ENCODE measurements at places on chromosomes 4 and X.

DNA sequence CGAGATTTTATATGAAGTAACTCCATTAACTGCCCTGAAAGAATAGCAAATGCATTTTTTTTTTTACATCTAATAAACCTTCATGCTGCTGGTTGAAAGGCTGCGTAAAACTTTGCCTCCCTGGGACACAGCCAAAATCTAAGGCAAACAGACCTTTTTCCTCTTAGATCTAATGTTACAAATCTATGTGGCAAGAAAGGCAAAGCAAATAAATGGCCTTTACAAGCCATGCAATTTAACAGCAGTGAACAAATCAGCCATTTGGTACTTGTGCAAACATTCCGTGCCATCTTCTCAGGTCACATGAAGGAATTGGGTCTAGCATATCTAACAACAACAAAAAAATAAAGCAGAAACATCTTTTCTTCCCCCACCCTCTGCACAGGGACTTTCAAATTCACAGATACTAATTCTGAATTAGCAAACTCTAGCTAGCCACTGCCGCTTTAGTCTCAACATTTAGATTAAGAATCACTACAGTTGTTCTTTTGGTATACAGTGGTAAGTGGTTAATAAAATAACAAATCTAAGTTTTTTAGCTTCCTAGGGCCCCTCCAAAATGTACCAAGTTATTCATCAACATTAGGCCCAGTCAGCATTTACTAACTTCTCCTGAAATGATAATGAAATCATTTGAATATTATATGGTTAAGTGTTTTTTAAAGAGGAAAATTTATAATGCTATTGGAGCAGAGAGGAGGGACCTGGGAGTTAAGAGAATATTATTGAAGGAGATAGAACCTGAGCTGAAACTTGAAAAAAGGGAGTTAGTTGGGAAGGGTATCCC is 593.8 kb downstream of the SMARCA1 start:
- DNase-seq, result no peak

GRCh38 chr4:108693819-108694218 is 43.4 kb downstream of the OSTC start:
- no peak for DNase-seq

GRCh38 chr4:30754021-30754420 is 33.9 kb downstream of the PCDH7 start:
- no peak for DNase-seq

- no peak for DNase-seq
Measured at GRCh38 chr4:86857341-86858052, 8.3 kb upstream of the SLC10A6 start.

DNA sequence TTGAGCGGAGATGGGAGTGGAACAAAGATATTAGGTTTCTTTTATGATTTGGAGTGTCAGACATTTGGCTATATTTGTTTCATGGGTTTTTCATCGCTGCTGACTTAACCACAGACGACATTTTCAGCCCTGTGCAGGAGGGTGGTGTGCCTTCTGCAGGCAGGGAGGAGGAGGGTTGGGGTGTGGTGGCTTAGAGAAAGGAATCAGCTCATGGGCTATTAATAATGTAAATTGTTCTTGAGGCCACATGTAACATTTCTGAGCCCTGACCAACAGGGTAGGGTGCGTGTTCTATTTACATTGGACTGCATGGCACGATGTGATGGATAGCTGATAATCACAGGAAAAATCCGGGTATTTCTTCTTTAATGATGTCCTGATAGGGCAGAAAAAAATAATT is 67.6 kb downstream of the POLA1 start:
- peak; percentile 19 for DNase-seq

DNA sequence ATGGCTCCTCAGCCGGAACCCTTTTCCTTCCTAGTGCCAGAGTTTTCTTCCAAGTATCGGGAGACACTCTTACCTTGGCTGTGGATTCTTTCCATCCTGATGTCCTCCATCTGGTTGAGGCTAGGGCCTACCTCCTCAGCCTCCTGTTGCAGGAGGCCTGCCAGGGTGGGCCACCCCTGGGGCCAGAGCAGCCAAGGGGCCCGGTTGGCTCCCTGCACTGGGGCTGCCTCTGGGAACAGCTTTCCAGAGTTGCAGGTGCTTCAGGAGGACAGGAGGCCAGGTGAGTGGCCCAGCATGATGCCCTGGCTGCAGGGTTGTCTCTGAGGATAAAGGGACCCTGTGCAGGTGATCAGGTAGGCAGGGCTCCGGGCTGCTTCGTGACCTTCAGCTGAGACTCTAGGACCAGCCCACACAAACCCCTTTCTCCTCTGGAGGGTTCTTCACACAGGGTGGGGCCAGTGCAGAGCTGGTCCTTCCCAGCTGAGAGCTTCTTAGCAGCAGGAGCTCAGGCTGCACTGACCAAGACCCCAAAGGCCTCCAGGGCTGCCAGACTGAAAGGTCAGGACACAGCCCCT is 5.3 kb upstream of the GPR78 start:
- no peak for DNase-seq

DNA sequence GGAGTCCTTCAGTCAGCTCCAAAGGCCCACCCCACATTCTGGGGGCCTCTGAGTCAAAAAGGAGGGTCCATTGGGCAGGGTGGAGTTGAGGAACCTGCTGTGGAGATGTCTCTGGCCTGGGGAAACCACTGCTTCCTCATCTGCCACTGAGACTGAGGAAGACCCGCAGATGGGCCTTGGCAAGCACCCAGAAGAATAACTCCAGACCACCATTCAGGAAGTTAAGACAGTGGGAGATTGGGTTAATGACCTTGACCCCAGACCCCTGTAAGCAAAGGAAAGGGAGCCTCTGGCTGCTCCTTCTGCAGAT is 8.1 kb upstream of the HSD17B10 start:
- no peak for DNase-seq

GRCh38 chrX:34848281-34848680 is 94.3 kb upstream of the FAM47B start:
- DNase-seq, result no peak

DNA sequence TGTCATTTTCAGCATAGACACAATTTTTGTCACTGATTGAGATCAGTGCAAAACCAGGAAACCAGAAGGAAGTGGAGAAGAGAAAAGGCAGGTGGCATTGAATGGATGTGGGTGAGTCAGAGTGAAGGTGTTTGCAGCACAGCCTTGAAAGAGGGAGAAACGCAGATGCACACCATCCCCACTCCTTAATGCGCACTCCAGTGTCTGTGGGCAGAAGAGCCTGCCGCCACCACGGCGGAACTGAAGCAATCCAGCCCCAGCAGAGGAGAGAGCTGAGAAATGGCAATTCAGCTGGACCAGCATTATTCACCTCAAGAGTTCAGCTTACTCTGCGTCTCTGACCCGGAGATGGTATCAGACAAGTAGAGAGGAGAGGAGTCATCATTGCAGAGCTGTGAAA is 393.1 kb upstream of the FRG1 start:
- no peak for DNase-seq

GRCh38 chr4:177371461-177371860 is 61.8 kb downstream of the NEIL3 start:
- DNase-seq, result no peak

DNA sequence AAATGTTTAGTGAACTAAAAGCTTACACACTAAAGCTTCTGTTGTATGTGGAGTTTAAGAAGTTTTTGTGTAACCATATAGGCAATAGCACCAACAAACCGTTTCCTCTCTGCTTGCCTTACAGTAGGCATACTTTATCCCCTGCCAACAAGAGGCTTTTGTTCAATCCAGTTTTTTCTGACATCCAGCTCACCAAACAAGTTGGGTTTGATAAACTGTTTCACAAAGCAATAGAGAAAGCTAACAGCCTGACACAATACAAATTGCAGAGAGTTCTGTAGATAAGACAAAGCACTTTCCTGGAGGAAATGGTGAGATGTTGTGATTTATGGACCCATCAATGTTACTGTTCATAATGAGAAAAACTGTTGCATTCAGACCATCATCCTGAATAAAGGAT is 53.8 kb downstream of the PACRGL start:
- no peak for DNase-seq

- DNase-seq, result peak; percentile 82
Measured at GRCh38 chr4:80608281-80608980, 272.9 kb downstream of the CFAP299 start.

GRCh38 chr4:173522951-173523395 is 7.1 kb downstream of the HAND2 start:
- DNase-seq, result no peak

DNA sequence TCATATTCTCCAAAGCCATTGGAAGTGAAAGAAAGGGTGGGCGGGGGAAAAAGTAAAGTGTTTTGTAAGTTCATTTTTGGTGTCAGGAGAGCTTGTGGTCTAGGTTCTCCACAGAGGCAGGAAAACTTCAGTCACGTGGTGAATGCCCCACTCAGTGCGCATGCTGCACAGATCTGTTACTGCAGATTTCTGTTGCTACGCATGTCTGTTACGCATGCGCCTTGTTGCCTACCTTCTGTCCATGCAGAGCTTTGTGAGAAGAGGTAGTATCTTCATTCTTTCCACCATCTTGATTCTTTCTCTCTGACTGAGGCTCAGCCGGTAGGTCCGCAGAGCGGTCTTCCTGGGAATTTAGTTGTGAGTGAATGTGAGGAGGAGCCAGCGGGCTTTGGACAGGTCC is 15.1 kb upstream of the PAGE3 start:
- DNase-seq, result no peak

GRCh38 chr4:157271166-157271869 is 50.8 kb downstream of the GRIA2 start:
- no peak for DNase-seq

Measured in muscle of leg (tissue), 16 donors.